ENCODE measurements at places on chromosomes 13 and 19. TPM values are rescaled to one million over a fixed set of nuclear protein-coding genes. Genes with fewer than 3 reads are reported as not detected.

ZNF667 gene
- 19.7 TPM for total RNA-seq

METTL21C gene
- total RNA-seq, result 2.9 TPM

ZNF583 gene
- 17.9 TPM for total RNA-seq

IGFL1 gene
- total RNA-seq, result not detected

MATK gene
- total RNA-seq, result 27.5 TPM

SPRYD7 gene
- 10.1 TPM for total RNA-seq

NPAS1 gene
- total RNA-seq, result 0.99 TPM

CBY2 gene
- total RNA-seq, result not detected

ONECUT3 gene
- 0.55 TPM for total RNA-seq

RFPL4A gene
- total RNA-seq, result not detected

BCAM gene
- 80.4 TPM for total RNA-seq

ADGRE2 gene
- 0.49 TPM for total RNA-seq

FREM2 gene
- 22.8 TPM for total RNA-seq

DPF1 gene
- total RNA-seq, result 7.5 TPM

RYR1 gene
- 20.4 TPM for total RNA-seq

LHB gene
- total RNA-seq, result not detected

ERICH6B gene
- total RNA-seq, result not detected

KCNC3 gene
- 4.7 TPM for total RNA-seq

LMTK3 gene
- total RNA-seq, result 6.1 TPM

LILRB2 gene
- total RNA-seq, result 1.2 TPM

TEX29 gene
- not detected for total RNA-seq

MUC16 gene
- 10.1 TPM for total RNA-seq

MADCAM1 gene
- 1.3 TPM for total RNA-seq

ISOC2 gene
- 22.9 TPM for total RNA-seq

SULT2B1 gene
- 1.1 TPM for total RNA-seq

KLF1 gene
- 2.1 TPM for total RNA-seq

IRGC gene
- not detected for total RNA-seq

PRR20B gene
- not detected for total RNA-seq

MYH14 gene
- 29.9 TPM for total RNA-seq

JSRP1 gene
- total RNA-seq, result 5.2 TPM

PLK5 gene
- 0.16 TPM for total RNA-seq

URAD gene
- total RNA-seq, result not detected

SCEL gene
- total RNA-seq, result 8.4 TPM

S1PR4 gene
- 0.38 TPM for total RNA-seq

CDC34 gene
- 83.5 TPM for total RNA-seq

ZNF626 gene
- total RNA-seq, result 49.0 TPM

ARGLU1 gene
- 194 TPM for total RNA-seq

ATP12A gene
- total RNA-seq, result 0.38 TPM

COX6B2 gene
- 0.60 TPM for total RNA-seq

GRIN3B gene
- total RNA-seq, result not detected

SRRM5 gene
- total RNA-seq, result not detected

ZNF154 gene
- 33.0 TPM for total RNA-seq

RDH8 gene
- total RNA-seq, result not detected
